ENCODE measurements at places on chromosomes 11 and 22.

- no peak for DNase-seq
These were observed 4.7 kb upstream of the GRAMD1B start for GRCh38 chr11:123425367-123425766.

DNA sequence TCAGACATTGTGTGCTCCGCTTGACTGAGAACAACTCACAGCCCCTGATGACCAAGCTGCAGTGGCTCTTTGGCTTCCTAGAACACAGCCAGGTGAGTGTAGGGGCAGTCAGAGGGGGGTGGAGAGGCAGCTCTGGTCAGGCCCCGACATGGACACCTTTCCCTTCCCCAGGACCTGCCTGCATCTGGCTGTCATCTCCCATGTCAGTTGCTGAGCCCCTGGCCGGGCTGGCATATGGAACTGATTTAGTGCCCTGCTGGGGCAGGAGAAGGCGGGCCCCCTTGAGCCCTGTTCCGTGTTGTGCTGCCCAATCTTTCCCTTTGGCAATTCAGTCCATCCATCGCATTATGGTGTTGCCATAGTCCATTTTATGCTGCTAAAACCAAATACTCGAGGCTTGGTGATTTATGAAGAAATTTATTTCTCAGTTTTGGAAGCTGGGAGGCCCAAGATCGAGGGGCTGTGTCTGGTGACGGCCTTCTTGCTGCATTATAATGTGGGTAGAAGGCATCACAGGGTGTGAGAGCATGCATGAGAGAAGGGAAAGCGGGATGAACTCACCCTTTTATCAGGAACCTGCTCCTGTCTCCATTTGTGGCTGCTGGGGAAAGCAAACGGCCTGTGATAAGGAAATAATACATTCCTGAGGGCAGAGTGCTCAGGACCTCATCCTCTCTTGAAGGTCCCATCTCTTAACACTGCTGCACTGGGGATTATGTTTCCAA, 19.0 kb downstream of the USP35 start:
- no peak for DNase-seq

GRCh38 chr22:38700270-38700788, 414 bp downstream of the JOSD1 start:
- DNase-seq = no peak

- no peak for DNase-seq
These were observed 28.2 kb downstream of the SIK3 start for GRCh38 chr11:117070016-117070415.

- DNase-seq = no peak
These were observed 288.8 kb upstream of the C11orf87 start for GRCh38 chr11:109133159-109133558.

GRCh38 chr11:9821008-9821752, 157.3 kb downstream of the SWAP70 start:
- DNase-seq = no peak

GRCh38 chr11:2484576-2485125, 39.8 kb downstream of the KCNQ1 start:
- no peak for DNase-seq

- DNase-seq = no peak
These were observed 8.6 kb downstream of the TMEM121B start for GRCh38 chr22:17112491-17113042.

DNA sequence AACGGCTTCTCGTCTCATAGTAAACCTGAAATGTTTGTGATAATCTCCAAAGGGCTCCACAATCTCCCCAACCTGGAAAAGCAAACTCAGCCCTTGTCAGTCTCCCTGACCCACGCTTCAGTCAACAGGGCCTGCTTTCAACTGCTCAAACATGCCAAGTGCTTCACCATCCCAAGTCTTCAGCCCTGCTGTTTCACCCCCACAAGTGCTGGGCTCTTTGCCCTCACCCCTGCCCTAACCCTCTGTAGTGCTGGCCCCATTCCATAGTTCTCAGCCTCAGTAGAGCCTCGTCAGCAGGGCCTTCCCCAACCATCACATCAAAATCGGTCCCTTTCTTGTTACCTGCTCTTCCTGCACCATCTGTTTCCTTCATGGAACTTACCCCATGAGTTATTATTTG, 43.4 kb upstream of the NFRKB start:
- DNase-seq = no peak

DNA sequence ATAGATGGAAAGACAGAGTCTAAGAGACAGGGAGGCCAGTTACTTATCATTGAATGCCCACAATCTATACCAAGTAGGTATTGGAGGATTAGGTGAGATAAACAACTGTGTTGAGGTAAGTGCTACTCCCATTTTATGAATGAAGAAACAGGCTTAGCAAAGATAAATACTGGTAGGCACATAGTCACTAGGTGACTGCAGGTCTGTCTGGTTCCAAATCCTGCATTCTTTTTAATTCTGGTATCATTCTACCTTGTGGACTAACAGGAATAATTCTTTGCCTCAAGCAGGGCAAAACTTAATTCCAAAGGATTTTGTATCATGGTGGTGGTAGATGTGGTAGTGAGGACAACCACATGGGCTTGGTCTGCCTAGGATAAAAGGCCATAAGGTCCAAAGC, 28.4 kb downstream of the RNF169 start:
- DNase-seq = no peak

DNA sequence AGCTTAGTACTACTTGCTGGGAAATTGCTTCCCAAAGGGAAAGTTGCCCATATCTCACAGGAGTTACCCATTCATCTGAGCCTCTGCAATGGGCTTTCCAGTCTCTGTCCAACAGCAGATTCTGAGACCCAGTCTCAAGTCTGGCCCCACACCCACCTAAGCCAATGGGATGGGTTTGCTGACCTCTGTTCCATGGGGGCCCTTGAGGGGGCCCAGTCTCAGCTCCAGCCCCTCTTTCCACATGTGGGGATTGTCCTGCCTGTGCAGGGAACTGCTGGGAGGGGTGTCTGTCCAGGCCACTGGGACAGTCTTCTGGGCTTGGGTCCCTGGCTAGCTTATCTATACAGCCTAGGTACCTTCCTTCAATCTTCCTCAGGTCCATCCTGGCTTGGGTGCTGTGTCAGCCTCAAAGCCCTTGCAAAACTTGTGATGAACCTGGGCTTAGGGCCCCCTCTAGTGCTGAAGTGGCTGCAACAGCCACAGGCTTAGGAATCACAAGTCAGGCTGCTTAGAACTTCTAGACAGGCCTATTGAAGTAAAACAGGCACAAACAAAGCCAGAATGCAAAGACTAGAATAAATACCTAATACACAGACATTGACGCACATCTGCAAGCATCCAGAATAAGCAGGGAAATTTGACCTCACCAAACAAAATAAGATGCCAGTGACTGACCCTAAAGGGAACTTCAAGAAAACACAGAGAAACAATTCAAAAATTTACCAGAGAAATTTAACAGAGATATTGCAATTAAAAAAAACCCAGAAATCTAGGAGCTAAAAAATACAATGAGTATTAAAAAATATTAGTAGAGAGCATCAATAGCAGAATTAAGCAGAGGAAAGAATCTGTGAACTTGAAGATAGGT, 11.7 kb upstream of the PATL1 start:
- peak; percentile 28 for DNase-seq

DNA sequence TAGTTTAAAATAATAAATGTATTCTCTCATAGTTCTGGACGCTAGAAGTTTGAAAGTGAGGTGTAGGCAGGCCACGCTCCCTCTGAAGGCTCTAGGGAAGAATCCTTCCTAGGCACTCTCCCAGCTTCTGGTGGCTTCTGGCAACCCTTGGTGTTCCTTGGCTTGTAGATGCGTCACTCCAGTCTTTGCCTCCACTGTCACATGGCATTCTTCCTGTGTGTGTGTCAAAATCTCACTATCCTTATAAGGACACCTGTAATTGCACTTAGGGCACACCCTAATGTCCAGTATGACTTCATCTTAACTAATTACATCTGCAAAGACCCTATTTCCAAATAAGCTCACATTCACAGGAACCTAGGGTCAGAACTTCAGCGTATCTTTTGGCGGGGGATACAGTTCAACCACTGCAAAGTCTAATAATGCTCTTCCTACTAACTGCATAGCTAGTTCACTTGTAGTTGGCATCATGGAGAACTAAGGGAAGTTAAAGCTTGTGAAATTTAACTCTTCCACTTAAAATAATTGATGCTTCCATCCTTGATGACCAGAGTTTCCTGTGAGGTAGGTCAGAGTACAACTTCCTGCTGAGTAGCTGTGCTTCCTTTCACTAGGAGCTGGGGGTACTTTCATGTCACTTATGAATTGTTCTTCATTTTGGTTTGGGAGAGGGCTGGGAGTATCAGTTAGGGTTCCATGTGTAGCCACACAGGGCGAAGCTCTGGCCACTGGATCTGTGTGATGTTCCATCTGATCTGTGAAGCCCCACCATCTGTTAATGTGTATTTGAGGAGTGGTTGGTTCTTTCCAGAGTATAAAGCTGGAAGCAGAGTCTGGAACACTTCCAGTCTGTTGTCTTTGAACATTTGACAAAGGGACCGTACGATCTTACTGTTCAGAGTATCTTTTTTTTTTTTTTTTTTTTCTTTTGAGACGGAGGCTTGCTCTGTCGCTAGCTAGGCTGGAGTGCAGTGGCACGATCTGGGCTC, 10.5 kb downstream of the YWHAH start:
- no peak for DNase-seq

GRCh38 chr22:33020721-33021120, 37.5 kb downstream of the SYN3 start:
- DNase-seq = no peak

DNA sequence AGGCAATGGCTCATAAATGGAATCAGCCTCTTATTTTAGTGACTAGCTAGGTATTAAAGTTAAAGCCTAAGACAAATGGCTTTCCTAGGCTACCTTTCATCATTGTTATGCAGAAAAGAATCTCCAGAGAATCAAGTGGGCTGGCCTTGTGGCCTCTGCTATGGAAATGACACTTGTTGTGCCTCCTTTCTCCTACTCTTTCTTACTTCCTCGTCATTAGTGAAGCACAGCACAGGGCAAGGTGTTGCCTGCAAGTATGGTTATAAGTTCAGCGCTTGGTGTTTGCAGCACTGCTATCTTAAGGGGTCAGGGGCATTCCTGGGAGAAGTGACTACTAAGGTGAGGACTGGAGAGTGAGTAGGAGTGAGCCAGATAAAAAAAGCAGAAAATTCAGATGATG, 45.4 kb upstream of the GLYATL1 start:
- no peak for DNase-seq

- no peak for DNase-seq
These were observed 40.7 kb downstream of the MOB2 start for GRCh38 chr11:1445741-1446445.

- peak; percentile 18 for DNase-seq
These were observed 60.4 kb downstream of the LARGE2 start for GRCh38 chr11:45982656-45983470.

DNA sequence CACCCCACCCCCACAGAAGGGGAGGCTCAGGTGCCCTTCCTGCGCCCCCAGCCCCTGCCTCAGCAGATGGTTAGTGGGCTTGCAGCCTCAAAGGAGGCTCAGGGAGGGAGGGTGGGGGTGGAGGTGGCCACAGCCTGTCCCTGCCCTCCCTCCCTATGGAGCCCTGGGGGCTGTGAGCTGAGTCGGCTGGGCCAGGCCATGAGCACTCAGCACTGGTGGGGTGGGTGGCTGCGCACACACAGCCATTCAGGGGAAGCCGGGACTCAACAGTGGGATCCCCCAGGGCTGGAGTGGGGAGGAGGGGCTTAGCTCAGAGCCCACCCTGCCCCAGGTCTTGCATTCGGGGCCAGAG, 50.2 kb downstream of the FLRT1 start:
- no peak for DNase-seq

DNA sequence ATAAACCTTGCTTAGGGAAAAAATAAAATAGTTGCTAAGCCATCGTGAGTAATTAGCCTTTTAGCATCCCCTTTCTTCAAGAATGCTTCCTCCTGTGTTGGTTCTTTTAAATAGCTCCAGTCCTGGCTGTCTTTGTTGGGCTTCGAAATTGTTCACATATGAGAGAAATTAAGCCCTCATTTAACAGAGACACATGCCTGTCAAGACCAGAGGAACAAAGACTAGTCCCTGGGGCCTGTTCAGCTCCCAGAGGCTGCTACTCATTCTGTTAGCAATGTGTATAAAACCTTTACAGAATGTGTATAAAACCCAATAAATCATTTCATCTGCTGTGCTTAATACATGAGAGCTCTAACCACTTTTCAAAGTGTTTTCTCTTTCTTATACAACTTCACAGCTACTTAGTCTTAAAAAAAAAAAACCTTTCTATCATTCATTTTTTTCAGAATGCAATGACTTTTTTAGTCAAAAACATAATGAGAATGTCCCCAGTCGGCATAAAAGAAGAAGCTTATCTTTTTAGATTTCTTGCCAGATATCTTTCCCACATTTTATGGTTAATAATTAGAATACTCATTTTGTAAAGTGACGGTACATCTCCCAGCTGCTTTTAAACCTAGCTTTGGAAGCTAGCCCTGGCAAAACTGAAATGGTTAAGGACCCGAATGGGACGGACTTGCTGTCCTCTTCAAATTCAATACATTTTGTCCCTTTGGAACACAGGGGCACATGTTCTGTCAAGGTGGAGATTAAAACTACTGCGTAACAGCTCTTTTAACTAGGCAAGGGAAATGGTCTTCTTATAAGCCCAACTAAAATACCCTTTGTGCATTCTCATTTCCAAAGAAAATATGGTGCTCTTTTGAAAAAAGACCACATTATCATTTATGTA, 186.1 kb downstream of the SOX6 start:
- no peak for DNase-seq

GRCh38 chr22:47298017-47298785, 535.8 kb downstream of the TBC1D22A start:
- DNase-seq = no peak

- DNase-seq = no peak
These were observed 1.5 kb upstream of the ANKRD13D start for GRCh38 chr11:67287355-67288197.

GRCh38 chr11:114762408-114762807, 84.1 kb downstream of the NXPE2 start:
- DNase-seq = no peak

DNA sequence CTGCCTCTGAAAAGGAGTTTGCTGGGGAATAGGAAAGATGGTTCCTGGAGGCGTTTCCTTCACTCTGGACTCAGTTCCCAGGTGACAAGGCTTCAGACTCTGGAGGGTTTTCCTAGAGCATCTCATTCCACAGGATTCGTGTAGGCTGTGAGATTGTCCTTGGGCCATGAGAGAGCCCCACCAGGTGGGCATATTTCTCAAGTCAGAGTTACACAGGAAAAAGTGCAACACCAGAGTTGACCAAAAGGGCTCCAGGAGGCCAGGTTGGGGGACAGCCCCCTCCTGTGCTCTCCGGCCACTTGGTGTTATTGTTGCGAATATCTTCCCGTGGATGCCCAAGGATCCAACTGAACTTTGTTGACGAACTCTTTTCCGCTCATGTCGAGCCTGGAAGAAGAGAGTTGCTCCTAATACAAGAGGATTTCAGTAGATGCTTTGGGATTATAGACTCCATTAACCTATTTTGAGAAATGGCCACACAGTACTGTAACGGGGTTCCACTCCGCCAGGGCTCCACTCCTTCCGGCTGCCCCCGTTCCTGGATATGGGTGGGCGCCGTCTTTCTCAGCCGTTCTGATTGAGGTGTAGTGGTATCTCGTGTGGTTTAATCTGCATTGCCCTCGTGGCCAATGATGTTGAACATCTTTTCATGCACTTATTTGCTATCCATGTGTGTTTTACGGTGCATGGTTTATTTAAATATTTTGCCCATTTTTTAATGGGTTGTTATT, 580.3 kb downstream of the BRD1 start:
- no peak for DNase-seq

Measured in stimulated activated CD4-positive, alpha-beta T cell treated with anti-CD3 and anti-CD28 coated beads, TNF-alpha, amount 100 ng/mL, for 4 hours (primary cell).